Stimulated activated CD8-positive, alpha-beta memory T cell treated with anti-CD3 and anti-CD28 coated beads, Interleukin-2, amount 100 ng/mL, for 48 hours (primary cell): ENCODE measurements at places on chromosomes 1 and 21.

DNA sequence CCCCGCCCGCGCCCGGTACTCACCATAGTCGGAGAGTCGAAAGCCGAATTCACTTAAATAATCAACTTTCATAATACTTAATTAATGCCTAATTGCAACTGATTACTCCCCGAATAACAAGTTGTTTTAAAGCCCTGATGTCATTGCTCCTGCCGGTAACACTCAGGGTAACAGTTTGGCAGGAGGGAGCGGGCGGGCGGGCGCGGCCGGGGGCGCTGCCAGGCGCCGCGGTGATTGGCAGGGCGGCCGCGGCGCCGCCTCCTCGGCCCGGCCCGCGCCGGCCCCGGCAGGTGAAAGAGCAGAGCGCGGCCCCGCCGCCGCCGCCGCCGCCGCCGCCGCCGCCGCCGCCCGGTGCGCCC, 102.2 kb downstream of the CASZ1 start:
- peak; percentile 40 for DNase-seq

DNA sequence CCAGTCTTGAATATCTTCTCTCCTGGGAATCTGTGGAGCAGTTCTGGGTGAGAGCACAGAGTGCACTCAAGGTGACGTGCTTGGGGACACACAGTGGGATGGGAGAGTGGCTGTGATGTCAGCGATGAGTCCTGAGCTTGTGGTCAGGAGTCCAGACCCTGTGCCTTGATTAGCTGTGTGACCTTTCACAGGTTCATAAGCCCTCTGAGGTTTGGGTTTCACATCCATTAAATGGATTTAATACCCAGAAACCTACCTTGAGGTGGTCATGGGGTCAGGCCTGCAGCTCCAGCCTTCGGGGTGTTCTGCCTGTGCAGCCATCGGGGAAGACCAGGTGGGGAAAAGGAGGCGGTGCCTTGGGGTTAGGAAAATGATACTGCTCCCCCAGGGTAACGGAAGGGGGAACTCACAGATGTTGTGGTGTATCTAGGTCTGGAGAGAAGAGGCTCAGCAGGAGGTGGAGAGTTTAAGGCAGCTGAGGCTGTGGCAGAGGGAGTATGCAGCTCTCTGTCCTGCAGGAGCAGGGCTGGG, 38.5 kb upstream of the ETV3 start:
- DNase-seq: no peak

DNA sequence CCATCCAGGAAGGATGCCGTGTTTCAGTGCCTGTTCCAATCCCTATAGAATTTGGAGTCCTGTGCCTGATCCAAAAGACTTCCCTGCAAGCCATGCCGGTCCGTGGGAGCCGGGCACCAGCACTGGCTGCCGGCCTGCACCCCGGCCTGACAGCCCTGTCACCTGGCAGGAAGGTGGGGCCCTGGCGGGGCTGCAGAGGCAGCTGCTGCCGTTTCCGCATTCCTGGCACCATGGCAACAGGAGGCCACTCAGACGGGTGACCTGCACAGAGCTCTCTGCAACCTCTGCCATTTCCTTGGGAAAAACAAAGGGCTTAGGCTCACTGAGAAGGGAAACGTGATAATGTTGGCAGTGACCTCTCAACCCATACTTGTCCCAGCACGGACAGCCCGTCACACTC, 63.2 kb upstream of the TMEM51 start:
- no peak for DNase-seq

DNA sequence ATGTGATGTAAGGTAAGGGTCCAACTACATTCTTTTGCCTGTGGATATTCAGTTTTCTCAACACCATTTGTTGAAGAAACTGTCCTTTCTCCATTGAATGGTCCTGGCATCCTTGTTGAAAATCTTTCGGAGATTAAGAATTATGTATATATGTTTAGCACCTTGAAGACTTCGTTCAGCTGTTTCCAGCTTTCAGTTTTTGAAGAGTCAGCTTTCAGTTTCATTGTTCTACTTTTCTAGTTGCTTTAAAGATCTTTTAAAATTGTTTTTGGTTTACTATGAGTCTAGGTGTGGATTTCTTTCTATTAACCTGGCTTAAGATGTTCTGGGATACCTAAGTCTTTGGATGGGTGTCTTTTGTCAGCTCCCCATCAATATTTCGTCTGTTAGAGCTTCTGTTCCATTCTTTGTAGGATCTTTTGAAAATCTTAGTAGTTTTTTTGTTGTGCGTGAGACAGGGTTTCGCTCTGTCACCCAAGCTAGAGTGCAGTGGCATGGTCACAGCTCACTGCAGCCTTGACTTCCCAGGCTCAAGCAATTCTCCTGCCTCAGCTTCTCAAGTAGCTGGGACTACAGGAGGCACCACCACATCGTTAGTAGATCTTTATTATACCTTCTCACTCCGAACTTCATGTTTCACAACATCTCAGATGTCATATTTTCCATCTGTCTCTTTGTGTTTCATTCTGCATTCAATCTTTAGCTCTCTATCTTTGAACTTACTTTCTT, 353.5 kb upstream of the B3GALT2 start:
- no peak for DNase-seq

GRCh38 chr1:111320066-111320879, 29.6 kb downstream of the CHIA start:
- no peak for DNase-seq

GRCh38 chr1:8092657-8093056, 66.5 kb upstream of the ERRFI1 start:
- DNase-seq: no peak

DNA sequence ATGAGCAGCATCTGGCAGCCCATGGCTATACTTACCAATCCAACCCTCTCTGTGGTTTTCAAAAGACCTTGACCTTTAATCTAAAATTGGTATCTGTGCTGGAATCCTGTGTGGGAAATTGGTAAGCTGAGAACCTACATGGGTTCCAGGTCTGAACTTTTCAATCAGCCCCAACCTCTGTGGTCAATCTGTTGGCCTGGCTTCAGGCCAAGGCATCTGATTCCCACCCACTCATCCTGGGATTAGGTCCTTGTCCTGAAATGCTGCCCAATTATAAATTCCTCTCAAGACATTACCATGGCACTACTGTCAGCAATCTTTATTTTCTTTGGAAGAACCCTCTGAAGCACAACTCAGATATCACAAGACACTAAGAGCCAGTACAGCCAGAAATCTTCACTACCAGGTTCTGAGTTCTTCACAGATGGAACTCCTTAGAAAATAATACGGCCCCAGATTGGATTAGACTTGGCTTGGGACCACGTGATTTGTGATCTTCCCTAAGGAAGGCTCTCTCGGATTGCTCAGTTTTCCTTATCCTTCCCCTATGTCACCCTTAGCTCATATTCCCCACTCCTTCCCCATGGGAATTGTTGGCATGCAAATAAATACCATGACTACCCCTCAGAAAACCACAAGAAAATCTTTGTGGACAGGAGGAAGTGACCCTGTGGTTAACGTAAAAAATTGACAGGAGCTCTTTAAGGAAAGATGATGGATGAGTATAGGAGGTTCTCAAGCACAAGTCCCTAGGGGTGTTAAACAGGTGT, 207.9 kb upstream of the ST6GALNAC5 start:
- DNase-seq: no peak

DNA sequence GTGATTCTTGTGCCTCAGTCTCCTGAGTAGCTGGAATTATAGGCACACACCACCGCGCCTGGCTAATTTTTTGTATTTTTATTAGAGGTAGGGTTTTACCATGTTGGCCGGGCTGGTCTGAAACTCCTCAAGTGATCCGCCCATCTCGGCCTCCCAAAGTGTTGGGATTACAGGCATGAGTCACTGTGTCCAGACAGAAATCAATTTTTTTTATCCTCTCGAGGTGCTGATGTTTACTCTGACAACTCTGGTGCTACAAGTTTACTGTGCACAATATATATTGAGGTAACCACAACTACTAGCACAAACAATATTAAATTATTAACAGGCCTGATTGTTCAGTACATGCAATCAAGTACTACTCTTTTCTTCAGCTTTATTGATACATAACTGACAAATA, 39.7 kb downstream of the F13B start:
- DNase-seq: no peak

- peak; percentile 67 for DNase-seq
Measured at GRCh38 chr1:231040019-231040799, at the start of gene FAM89A. FAM89A (minus strand) TSS chr1:231040254; CDS start chr1:231040211, 43 bp downstream.

DNA sequence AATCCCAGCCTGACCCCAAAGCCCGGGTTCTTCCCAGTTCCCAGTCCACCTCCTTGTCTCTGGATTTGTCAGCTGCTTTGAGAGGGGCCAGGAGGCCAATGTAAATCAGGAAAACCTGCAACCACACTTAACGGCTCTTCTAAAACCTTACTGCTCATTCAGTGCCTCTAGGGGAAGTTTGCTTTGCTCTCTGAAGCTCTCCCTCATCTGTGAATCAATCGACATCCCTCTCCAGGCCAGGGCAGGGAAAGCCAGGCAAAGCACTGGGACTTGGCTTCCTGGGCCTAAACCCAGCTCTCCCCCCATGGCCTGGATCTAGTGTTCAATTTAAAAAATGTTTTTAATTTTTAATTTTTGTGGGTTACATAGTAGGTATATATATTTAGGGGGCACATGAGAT, 9.3 kb downstream of the NKAIN1 start:
- DNase-seq: no peak

GRCh38 chr1:9384751-9385245, 92.1 kb downstream of the SPSB1 start:
- DNase-seq: no peak

- no peak for DNase-seq
Measured at GRCh38 chr1:241666419-241666818, 14.3 kb downstream of the WDR64 start.

GRCh38 chr1:19759740-19760089, 40.0 kb downstream of the TMCO4 start:
- no peak for DNase-seq

DNA sequence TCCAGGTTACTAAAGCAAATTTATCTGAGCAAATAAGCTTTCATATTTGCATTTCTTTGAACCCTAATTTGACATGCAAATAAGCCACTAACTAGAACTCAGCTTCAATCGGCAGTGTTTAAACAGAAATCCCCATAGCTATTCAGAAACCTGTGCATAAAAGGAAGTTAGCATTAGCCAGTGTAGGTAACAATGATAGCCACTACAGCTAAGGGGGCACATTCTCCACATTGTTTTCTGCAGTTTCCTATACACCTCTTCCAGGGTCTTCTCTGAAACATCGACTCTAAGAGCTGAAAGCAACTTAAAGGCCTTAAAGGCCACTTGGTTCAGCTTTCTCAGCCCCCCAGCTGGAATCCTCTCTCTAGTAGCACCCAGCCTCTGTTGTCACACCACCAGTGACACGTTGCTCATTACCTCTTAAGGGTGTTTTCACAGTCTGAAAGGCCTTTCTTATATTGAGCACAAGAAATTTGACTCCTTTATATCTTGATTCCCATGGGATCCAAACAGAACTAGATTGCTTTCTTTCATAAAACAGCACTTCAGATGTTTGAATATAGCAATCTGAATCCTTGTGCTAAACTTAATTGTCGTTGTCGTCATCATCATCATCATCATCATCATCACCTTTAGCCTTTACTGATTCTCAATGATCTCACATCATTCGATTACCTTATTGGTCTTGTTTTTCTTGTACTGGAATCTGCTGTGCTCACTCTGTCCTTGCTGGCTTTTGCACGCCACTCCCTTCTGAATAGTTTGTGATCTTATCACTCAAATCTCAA, 93.9 kb upstream of the DAB1 start:
- DNase-seq: no peak

DNA sequence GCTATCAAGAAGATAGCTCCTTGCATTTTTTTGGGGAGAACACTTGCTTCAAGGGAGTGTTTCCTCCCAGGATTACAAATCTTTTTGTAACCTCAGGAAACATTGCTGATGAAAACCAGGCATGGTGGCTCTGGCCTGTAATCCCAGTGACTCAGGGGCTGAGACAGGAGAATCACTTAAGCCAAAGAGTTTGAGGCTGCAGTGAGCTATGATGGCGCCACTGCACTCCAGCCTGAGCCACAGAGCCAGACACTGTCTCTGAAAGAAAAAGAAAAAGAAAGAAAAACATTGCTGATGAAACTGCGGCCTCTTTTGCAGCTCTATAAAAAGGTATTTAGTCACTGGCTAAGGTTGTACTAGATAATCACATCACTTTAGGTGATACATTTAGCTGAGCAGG, 7.3 kb downstream of the RNU1-2 start:
- no peak for DNase-seq

DNA sequence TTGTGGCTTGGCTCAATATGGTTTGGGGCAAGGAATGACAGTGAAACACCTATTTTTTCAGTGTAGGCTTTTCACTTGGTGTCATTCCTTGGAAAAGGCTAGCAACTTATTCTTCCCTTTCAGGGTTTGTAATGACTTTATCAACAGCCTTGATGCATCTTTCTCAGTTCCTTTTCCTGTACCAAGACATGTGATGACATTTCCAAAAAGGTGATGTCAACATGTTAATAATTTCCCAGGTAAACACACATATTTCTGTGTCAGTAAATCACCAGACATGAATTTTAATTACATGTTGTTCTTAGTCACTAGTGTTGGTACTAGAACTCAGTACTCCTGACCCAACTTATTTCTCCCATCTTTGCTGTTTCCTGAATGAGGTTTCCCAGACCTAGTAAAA, 37.8 kb upstream of the RRP15 start:
- DNase-seq: no peak

DNA sequence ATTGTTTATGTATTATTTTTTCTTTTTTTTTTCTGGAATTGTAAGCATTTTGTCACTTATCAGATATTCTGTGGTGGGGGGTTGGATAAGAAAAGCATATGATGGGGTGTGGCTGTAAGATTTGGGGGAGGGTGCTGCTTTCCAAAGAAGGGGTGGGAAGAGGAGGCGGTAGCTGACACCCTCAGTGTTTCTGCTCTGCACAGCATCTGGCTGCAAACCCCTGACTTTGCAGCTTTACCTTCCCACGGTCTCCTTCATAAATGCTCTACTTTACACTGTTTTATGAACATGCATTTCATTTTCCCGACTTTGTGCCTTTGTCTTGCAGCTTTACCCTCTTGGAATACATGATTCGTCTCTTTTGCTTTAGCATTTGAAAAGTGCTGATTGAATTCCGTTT, 7.6 kb downstream of the FMN2 start:
- no peak for DNase-seq

- DNase-seq: no peak
Measured at GRCh38 chr1:197200272-197200899, 53.9 kb upstream of the ASPM start.

- no peak for DNase-seq
Measured at GRCh38 chr1:162913345-162913744, 52.4 kb upstream of the CCDC190 start.

- no peak for DNase-seq
Measured at GRCh38 chr1:51264451-51264850, 28.4 kb downstream of the RNF11 start.

DNA sequence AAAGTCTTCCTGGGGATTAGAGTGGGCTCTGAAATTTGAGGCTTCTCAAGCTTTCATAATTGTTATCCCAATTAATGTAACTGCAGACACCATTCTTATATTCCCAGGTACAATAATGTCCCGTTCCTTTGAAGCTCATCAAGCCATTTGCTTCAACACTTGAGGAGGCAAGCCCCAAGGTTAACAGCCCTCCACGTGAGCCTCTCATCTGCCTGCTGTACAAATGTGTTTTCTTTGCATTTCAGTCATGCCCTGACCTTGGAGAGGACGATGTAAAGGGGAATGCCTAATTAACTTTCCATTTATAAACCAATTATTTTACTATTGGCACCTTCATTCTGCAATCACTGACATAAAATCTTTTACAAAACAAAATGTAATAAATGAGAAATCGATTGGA, 106.3 kb downstream of the SETD4 start:
- DNase-seq: no peak
